ENCODE measurements at places on chromosomes 11 and 22. TPM values are rescaled to one million over a fixed set of nuclear protein-coding genes. Genes with fewer than 3 reads are reported as not detected.

GRCh38 chr11:70489276-70489675 lies 90.9 kb downstream of the CTTN start:
- no peaks in the 10 kb centered on the region for H3K36me3 ChIP-seq
- no peaks in the 10 kb centered on the region for H3K4me1 ChIP-seq
- DNase-seq, result peak; percentile 34
- no peak overlapping the region for H3K27ac ChIP-seq

DNA sequence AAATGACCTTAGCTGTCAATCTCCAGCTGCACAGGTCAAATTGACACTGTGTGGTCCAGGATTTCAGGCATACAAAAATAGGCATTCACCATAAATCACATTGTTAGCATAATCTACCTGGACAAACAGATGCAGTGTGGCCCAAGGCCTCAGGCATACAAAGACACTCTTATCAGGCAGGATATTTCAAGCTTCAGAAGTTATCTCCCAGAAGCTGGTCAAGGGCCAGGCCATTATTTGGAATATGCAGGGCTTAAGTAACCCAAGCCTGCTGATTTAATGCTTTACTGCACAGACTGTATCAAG lies 25.5 kb upstream of the HORMAD2 start:
- no peaks in the 10 kb centered on the region for H3K4me1 ChIP-seq
- H3K4me3 ChIP-seq, result no peak overlapping the region
- no peak for DNase-seq
- no peaks in the 10 kb centered on the region for H3K36me3 ChIP-seq
- H3K27ac ChIP-seq, result no peak overlapping the region

DNA sequence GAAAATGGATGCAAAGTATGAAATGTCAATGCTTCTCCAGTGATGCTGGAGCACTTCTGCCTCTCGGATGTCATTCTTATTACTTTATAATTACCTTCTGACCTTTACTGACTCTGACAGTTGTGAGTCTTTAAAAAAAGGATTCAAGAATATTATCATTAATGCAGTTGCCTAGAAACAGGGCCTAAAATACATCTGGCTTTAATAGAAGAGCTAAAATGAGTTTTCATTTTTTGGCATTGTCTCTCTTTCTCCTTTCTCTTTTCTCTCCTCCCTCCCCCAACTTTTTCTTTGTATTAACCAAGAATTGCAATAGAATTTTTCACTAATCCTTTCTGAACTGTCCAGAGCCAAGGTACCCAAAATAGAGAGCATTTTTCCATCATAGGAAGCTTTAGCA lies 45.9 kb downstream of the FDX1 start:
- no peaks in the 10 kb centered on the region for H3K27me3 ChIP-seq
- H3K27ac ChIP-seq, result no peak overlapping the region
- peaks cover 2% of the 10 kb centered on the region for H3K36me3 ChIP-seq
- no peaks in the 10 kb centered on the region for H3K4me1 ChIP-seq

Gene KRTAP5-11
- not detected for polyA plus RNA-seq

- no peaks in the 10 kb centered on the region for H3K27me3 ChIP-seq
- DNase-seq, result peak; percentile 94
- peak overlapping the region; percentile 99 for H3K4me3 ChIP-seq
- peaks cover 15% of the 10 kb centered on the region for H3K36me3 ChIP-seq
- H3K4me1 ChIP-seq, result peaks cover 4% of the 10 kb centered on the region
Observed at GRCh38 chr11:62786318-62787004, 741 bp upstream of the TMEM179B start.

DNA sequence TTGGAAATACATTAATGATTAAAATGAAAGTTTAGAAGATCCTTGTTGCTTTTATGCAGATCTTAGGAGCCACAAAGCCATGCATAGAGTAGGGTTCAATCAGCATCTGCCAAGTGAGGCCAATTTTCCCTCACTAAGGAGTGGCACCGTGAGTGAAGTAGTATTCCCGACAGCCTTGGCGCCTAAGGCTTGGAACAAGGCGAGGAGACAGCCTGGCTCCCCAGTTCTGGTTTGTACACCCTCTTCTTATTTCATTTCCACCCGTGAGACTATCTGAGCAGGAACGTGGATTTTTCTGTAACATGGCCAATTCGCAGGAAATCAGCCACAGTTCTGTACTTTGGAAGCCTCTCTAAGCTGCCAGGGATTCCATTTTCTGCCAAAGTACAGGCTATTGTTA lies 22.6 kb downstream of the FADS2 start:
- no peak overlapping the region for H3K4me3 ChIP-seq
- peak overlapping the region; percentile 65 for H3K27ac ChIP-seq
- H3K27me3 ChIP-seq, result no peaks in the 10 kb centered on the region

GRCh38 chr22:49636649-49637048 lies 191.0 kb downstream of the BRD1 start:
- H3K4me3 ChIP-seq, result no peak overlapping the region
- H3K27me3 ChIP-seq, result no peaks in the 10 kb centered on the region
- DNase-seq, result peak; percentile 64
- no peak overlapping the region for H3K27ac ChIP-seq

- no peak overlapping the region for H3K27ac ChIP-seq
- no peaks in the 10 kb centered on the region for H3K27me3 ChIP-seq
- peaks cover 9% of the 10 kb centered on the region for H3K36me3 ChIP-seq
- H3K4me1 ChIP-seq, result no peaks in the 10 kb centered on the region
Observed at GRCh38 chr11:46743693-46744339, 24.8 kb downstream of the F2 start.

DNA sequence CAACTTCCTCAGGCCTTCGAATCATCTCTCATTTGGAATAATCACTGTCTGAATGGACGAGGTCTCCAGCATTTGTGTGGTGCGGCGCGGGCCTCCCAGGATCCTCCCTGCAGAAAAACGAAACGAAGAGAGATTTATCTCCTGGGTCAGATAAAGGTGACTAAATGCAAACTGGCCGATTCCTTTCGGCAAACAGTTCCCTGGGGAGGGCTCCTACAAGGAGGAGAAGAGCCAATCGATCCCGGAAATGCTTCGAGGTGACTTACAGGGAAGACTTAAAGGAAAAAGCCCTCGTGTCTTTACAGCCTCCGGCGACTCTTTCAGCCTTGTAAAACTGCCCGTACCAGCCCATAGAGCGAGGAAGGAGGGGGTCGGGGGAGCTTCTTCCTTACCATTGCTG lies 126.5 kb downstream of the MIAT start:
- DNase-seq, result peak; percentile 21
- H3K4me1 ChIP-seq, result no peaks in the 10 kb centered on the region
- H3K4me3 ChIP-seq, result no peak overlapping the region
- H3K27me3 ChIP-seq, result no peaks in the 10 kb centered on the region
- H3K36me3 ChIP-seq, result peaks cover 3% of the 10 kb centered on the region
- no peak overlapping the region for H3K27ac ChIP-seq

DNA sequence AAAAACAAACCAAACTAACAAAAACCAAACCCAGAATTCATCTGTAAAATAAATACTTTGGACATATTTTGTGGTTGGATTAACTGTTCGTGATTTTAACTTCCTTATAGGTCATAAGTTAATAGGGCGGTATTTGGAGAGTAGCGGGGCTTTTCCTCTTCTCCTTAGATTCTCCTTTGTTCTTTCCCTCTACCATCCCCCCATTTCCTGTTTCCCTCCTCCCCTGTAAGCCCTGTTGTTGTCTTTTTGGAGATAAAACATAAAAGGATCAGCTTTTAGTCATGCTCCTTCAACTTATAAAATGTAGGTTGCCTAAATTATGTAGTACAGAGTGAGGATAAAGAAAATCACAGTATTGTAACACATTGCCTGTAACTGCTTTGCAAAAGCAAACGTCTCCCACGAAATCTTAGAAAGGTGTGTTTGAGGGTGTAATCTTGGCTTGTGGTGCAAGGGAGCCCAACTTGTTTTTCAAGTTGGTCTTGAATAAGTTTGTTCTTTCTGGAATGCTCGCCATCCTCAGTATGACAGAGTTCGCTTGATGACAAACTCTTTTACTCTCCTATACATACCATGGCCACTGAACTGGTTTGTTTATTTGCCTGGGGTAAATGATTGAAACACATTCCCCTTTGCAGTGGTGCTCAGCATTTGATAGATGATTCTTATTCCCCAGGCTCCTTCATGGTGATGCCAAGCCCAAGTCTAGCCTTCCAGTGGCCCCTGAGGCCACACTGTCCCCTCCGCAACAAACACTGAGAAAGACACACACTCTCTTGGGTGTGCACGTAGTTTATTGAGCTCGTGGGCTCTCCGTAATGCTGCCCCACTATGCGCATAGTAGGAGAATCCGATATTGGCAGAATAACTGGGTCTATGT lies 49.4 kb downstream of the TEAD1 start:
- no peak overlapping the region for H3K27ac ChIP-seq
- no peak overlapping the region for H3K4me3 ChIP-seq
- no peaks in the 10 kb centered on the region for H3K27me3 ChIP-seq
- H3K36me3 ChIP-seq, result no peaks in the 10 kb centered on the region
- H3K4me1 ChIP-seq, result peaks cover 33% of the 10 kb centered on the region
- DNase-seq, result no peak

DNA sequence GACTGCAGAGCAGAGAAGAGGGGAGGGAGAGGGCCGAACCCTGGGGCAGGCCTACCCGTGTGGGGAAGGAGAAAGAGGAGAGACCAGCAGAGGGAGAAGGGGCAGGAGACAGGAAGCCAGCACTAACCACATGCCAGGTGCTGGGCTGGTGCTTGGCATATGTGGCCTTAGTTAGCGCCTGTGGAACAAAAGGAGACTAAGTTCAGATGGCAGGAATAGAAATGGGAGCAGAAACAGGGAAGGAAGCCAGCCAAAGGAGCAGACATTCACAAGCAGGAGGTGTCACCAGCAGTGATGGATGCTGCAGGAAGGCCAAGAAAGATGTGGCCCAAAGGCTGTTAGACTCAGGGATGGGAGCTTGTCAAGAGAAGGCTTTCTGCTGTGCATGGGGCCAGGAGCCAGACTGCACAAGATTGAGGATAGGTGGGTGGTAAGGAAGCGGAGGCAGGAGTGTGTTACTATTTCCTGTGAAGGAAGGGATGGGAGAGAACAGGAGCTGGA lies 26.7 kb downstream of the TREH start:
- no peak overlapping the region for H3K27ac ChIP-seq
- peaks cover 45% of the 10 kb centered on the region for H3K36me3 ChIP-seq
- DNase-seq, result no peak
- H3K4me1 ChIP-seq, result no peaks in the 10 kb centered on the region

Gene TNNI2
- polyA plus RNA-seq, result not detected

DNA sequence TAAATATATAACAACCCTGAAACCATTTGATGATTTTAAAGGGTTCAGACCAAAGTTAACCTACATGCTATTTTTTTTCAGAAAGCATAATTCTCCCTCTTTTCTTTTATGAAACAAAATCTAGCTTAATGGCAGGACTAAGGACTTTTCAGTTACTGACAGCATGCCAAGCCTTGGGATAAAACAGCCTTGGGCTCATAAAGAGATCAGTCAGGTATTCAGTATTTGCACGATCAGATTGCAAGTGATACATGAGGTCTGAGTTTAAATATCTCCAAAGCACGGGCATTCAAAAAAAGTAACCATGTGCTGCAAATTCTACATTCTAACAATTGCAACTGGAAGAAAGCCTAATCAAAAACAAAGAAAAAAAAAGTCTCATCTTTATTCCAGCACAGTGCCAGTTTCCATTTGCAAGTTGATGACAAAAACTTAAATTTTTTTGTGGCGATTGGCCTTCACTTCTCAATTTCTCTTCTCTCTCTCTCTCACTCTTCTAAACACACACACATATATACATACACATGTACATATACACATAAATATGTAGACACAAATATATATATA lies 60.1 kb downstream of the CTSC start:
- no peak overlapping the region for H3K27ac ChIP-seq
- H3K4me1 ChIP-seq, result no peaks in the 10 kb centered on the region
- no peak overlapping the region for H3K4me3 ChIP-seq

DNA sequence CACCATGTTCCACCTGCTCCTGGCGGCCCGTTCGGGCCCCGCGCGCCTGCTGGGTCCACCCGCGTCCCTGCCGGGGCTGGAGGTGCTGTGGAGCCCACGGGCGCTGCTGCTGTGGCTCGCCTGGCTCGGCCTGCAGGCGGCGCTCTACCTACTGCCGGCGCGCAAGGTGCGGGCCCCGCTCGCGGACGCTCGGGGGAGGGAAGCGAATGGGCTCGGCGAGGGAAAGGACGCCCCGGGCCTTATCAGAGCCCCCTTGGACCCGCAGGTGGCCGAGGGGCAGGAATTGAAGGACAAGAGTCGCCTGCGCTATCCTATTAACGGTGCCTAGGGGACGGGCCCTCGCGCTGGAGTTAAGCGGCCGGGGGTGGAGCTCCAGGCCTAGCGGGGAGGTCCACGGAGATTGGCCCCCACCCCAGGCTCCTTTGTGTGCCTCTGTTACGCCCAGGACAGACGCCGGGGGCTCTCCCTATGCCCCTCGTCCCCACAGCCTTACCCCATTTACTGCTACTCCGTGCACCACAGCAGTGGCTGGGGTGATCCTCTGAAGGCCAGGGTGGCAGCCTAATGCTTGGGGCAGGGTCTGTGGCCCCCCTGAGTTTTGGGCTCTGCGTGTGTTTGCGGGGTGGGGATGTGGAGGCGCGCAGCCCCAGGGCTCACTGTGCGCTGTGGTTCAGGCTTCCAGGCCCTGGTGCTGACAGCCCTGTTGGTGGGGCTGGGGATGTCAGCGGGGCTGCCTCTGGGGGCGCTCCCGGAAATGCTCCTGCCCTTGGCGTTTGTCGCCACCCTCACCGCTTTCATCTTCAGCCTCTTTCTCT lies 1.1 kb downstream of the TM7SF2 start:
- no peaks in the 10 kb centered on the region for H3K27me3 ChIP-seq
- DNase-seq, result peak; percentile 65
- peaks cover 6% of the 10 kb centered on the region for H3K36me3 ChIP-seq
- no peaks in the 10 kb centered on the region for H3K4me1 ChIP-seq
- peak overlapping the region; percentile 20 for H3K4me3 ChIP-seq

- no peaks in the 10 kb centered on the region for H3K36me3 ChIP-seq
- DNase-seq, result no peak
- no peaks in the 10 kb centered on the region for H3K27me3 ChIP-seq
- H3K4me1 ChIP-seq, result no peaks in the 10 kb centered on the region
Observed at GRCh38 chr22:27424319-27424718, 377.2 kb downstream of the MN1 start.

DNA sequence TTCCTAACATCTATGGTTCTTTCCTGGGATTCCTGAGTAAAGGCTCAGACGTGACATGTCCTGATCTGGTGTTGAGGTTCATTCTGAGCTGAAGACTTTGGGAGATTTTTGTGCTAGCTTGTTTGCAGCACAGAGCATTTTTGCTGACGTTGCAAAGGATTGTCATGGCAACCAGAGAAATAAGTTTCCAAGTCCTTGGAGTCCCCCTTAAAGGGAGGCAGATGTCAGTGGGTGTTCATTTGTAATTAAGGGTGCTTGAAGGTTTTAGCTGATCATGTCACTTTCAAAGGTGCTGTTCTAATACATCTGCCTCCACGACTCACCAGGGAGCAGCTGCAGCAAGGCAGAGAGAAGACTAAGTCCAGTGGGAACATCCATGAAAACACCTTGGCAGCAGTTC lies 5.4 kb upstream of the SYN3 start:
- no peak overlapping the region for H3K4me3 ChIP-seq
- no peaks in the 10 kb centered on the region for H3K36me3 ChIP-seq
- H3K27ac ChIP-seq, result no peak overlapping the region
- no peaks in the 10 kb centered on the region for H3K4me1 ChIP-seq
- no peak for DNase-seq

- no peaks in the 10 kb centered on the region for H3K4me1 ChIP-seq
- H3K4me3 ChIP-seq, result no peak overlapping the region
- no peaks in the 10 kb centered on the region for H3K27me3 ChIP-seq
- no peak overlapping the region for H3K27ac ChIP-seq
Observed at GRCh38 chr22:41395531-41396240, 13.9 kb downstream of the TEF start.

GRCh38 chr11:75867778-75868374 lies 52.9 kb downstream of the UVRAG start:
- no peaks in the 10 kb centered on the region for H3K36me3 ChIP-seq
- DNase-seq, result no peak
- H3K27me3 ChIP-seq, result no peaks in the 10 kb centered on the region
- no peak overlapping the region for H3K4me3 ChIP-seq
- peaks cover 4% of the 10 kb centered on the region for H3K4me1 ChIP-seq

Gene CHADL
- polyA plus RNA-seq, result 4.8 TPM

All from kidney (tissue), 22 donors.